Type B pancreatic cell (in vitro differentiated cells): ENCODE measurements at places on chromosomes 6 and 20. TPM values are rescaled to one million over a fixed set of nuclear protein-coding genes. Genes with fewer than 3 reads are reported as not detected.
A peak's percentile ranks its signal among the peaks of the same experiment; 100 is the strongest.

DNA sequence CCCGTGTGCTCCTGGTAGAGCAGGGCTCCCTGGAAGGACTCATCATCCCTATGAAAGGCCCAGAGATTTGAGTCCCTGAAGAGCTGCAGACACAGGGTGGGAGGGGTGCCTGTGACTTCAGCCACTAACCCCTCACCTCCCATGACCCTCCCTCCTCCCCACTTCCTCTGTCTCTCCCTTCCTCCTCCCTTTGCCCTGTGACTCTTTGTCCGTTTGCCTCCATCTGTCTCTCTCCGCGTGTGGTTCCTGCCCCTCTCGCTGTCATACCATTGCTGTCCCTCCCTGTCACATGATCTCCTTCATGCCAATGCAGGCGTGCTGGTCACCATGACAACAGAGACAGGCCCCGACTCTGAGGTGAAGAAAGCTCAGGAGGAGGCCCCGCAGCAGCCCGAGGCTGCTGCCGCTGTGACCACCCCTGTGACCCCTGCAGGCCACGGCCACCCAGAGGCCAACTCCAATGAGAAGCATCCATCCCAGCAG, 19.0 kb downstream of the EPB41L1 start:
- DNase-seq: no peak

Gene SLC16A10
- 16.9 and 25.6 TPM in 2 replicates for total RNA-seq

DNA sequence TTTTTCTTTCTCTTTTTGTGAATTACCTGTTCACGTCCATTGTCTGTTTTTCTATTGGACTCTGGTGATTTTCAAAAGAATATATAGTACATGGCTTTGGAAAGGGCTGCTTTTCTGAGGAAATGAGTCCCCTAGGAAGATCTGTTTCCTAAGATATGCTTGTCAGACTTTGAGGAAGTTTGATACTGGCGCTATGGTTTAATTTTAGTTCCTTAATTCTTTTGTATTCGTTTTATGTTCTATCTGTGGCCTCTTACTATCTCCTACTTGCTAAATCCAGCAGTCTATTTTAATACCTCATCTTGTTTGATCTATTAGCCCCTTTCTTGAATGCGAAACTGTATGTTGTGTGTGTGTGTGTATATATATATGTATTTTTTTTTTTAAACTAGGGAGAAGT, 101.9 kb downstream of the LIN28B start:
- no peak for DNase-seq

Gene VWA7
- 6.1 and 6.4 TPM in 2 replicates for total RNA-seq

- no peak for DNase-seq
Observed at GRCh38 chr20:14303651-14304050, 33.8 kb downstream of the FLRT3 start.

GRCh38 chr6:119348748-119349360, 707 bp downstream of the MAN1A1 start:
- DNase-seq: peak; percentile 75

Gene SIRPB2
- total RNA-seq: not detected in 2 replicates

DNA sequence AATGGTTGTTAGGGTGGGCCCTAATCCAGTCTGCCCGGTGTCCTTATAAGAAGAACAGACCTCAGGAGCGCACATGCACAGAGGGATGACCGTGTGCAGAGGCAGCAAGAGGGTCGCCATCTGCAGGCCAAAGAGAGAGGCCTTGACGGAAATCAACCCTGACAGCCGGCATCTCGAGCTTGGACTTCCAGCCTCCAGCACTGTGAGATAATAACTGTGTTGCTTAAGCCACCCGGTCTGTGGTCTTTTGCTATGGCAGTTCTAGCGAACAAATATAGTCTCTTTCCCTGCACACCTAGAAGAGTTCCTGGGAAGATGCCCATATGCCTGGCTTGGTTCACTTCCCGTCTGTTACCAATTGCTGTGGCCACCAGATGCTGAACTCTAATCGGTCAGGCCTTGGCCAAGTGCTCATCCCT, 35.3 kb upstream of the PTGIS start:
- DNase-seq: no peak

- no peak for DNase-seq
Observed at GRCh38 chr6:167444602-167445346, 119.9 kb downstream of the TTLL2 start.

DNA sequence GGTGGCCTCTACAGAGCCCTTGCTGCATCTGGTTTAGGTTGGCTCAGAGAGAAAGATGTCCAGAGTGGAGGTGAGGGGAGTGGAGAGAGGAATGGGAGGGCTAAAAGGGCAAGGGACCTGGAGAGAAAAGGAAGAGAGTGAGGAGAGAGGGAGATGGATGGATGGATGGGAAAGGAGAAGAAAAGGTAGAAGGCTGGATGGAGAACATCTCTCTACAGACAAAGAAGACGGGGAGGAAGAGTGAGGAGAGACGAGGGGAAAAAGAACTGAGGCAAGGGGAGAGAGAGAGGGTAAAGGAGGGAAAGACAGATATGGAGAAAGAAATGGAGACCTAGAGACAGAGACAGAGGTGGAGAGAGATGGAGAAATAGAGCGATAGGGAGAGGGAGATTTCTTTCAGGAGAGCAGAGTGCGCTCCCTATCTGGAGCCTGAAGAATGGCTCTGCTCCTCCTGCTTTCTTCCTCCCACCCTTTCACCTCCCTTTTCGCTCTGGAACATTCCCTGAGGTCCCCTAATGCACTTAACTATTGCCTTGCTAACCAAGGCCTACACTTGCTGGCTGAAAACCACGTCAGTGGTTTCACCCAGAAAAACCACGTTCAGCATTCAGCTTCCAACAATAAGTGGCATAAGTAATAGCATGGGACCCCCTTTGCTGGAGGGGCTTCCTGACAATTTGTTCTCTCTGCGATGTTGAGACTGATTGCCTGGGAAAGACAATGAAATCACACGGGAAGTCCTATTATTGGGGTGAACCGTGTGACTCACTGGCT, 286.3 kb downstream of the CDH26 start:
- DNase-seq: no peak

Gene AVP
- total RNA-seq: not detected in 2 replicates

Gene TPMT
- total RNA-seq: 12.8 and 19.2 TPM in 2 replicates

GRCh38 chr6:73139681-73140383, 85.5 kb downstream of the KHDC1L start:
- DNase-seq: no peak

- no peak for DNase-seq
Observed at GRCh38 chr6:17149571-17149970, 47.7 kb downstream of the STMND1 start.

Gene MAP1LC3A
- 83.9 and 85.2 TPM in 2 replicates for total RNA-seq

DNA sequence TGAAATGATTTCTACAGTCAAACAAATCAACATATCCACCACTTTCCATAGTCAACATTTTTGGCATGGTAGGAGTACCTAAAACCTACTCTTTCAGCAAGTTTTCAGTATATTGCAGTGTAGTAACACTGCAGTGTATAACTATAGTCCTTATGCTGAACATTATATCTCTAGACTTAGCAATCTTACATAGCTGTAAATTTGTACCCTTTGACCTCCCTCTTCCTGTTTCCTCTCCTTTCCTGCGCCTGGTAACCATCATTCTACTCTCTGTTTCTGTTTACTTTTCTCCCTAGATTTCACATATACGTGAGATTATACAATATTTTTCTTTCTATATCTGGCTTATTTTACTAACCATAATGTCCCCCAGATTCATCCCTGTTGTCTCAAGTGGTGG, 40.2 kb downstream of the SMAP1 start:
- DNase-seq: no peak

Gene SLC12A5
- total RNA-seq: 3.1 and 5.1 TPM in 2 replicates

GRCh38 chr20:33394718-33395117, 6.6 kb downstream of the CDK5RAP1 start:
- DNase-seq: no peak

- DNase-seq: no peak
Observed at GRCh38 chr6:91672201-91672600, 1085.3 kb upstream of the MAP3K7 start.

Gene TRAPPC3L
- total RNA-seq: 0.27 and 0.31 TPM in 2 replicates

DNA sequence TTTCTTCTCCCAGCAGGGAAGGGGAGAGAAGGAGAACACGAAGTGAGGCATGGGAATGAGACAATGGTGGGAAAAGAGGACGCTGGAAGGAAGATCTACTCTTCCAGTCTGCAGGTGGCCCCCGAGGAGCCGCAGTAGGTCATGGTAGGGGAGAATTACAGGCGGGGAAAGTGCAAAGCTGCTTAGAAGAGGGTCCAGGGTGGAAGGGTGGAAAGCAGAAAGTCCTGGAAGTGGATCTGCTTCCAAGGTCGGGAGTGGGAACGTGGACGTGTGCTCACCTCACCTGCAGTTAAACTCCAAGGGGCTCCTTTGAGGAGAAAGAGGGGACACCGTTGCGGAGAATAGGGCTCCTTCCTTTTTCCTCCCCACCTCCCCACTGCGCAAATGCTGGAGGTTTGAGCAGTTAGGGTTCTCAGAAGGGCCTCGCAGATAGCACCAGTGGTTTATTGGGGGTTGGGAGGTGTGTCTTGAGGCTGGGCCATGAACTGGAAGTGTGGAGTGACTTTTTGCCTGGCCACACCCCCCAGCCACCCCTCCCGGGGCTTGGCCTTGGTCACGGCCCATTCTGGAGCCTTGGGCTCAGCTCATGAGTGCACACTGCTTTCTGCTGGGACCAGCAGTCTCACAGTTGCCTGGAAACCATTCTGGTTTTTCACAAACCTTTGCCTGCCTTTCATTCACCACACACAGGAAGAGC, 100.4 kb upstream of the MLN start:
- DNase-seq: no peak

DNA sequence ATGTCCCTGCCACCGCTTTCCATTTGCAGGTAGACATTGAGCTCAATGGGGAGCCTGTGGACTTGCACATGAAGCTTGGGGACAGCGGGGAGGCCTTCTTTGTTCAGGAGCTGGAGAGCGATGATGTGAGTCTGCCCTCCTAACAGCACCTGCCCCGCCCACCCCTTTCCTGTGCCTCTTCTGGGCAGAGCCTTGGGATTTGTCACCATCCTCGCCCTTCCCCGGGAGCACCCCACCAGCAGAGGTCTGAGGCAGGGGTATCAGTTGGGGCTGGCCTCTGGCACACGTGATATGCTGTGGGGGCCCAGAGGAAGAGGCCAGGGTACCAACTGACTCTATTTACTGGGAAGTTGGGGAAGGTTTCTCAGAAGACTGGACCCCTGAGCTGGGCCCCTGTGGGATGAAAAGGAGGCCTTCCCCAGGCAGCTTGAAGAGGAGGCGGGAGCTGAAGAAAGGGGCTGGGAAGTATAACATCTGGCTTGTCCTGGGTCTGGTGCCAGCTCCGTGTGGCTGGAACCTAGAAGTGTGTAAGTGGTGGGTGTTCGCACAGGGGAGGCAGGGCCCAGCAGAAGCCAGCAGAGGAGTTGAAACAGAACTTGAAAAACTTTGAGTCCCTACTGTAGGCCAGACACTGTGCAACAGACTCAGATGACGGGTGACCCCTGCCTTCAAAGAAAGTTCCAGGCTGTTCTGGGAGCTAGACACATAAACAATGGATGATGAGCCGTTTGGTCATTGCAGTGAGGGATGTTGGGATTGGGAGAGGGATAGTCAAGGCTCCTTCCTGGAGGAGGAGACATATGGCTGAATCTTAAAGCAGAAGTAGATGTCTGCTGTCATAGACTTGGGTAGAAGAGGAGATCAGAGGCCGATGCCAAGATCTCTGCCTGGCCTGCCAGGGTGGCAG, 7.2 kb downstream of the LPIN3 start:
- DNase-seq: no peak

Gene FAM217A
- not detected in 2 replicates for total RNA-seq

Gene LY6G6D
- total RNA-seq: 1.5 TPM in 1 of 2 replicates, not detected in the other

GRCh38 chr6:37990762-37991525, 171.4 kb downstream of the ZFAND3 start:
- no peak for DNase-seq

Gene C6orf132
- 22.9 and 56.4 TPM in 2 replicates for total RNA-seq

Gene BPIFB1
- total RNA-seq: 1.8 and 10.9 TPM in 2 replicates

Gene OTOR
- total RNA-seq: not detected in 2 replicates

- DNase-seq: no peak
Observed at GRCh38 chr6:157093536-157093935, 229.8 kb downstream of the TMEM242 start.

GRCh38 chr6:161736781-161737292, 463.0 kb upstream of the AGPAT4 start:
- DNase-seq: no peak

GRCh38 chr20:5353624-5354496, 37.1 kb upstream of the PROKR2 start:
- DNase-seq: no peak

Gene ADGRF5
- total RNA-seq: 0.58 and 1.2 TPM in 2 replicates

DNA sequence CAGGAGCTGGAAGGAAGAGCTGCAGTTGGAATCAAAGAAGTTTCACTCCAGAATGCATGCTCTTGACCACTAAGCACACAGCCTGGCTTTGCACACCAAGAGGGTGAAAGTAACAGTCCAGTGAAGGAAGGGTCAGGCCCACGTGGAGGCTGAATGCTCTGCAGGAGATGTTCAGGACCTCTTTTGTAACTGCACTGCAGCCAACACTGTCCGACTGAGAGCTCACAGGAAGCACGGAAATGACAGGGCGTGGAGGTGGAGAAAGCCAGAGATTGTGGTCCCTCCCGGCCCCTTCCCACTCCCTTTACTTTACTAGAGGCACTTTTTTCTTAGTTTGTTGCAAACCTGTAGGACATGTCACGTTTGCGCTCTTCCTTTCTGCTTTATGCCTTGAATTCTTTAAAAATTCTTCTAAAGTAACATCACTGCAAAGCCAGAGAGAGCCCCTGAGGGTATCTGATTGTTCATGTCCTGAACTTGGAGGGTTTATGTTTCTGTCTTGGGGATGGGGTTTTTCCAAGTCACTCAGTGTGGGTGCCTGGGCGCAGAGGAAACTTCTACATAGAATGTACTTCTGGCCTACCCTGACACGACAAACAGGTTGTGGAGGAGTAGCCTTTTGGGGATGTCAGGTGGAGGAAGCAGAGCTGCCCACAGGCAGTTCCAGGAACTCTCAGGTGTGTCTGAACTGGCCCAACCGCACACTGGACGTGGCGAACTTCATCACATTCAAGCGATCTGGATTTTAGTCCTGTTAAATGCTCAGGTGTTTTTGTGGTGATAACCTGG, 40.9 kb downstream of the JAG1 start:
- DNase-seq: no peak

Gene CCND3
- total RNA-seq: 60.4 and 172 TPM in 2 replicates

Gene HECA
- 17.8 and 24.4 TPM in 2 replicates for total RNA-seq

DNA sequence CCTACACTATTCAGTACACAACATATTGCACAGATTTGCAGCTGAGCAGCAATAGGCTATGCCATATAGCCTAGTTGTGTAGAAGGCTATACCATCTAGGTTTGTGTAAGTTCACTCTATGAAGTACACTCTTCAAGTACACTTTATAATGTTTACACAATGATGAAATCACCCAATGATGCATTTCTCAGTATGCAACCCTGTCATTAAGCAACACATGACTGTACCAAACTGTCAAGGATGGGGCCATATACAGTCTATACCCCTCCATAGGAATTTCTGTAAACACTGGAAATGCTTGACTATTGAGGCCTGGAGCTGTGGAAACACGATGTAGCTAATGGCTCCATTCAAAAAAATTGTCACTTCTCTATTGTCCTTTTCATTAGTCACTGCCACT, 535.4 kb downstream of the EPM2A start:
- no peak for DNase-seq
